ENCODE measurements at places on chromosomes 12 and 14.

GRCh38 chr14:76501156-76501720 is 125.3 kb downstream of the ESRRB start:
- DNase-seq = no peak

- no peak for DNase-seq
These were observed 35.1 kb upstream of the KLHDC2 start for GRCh38 chr14:49732896-49733295.

GRCh38 chr12:19614601-19615383 is 175.5 kb downstream of the AEBP2 start:
- no peak for DNase-seq

DNA sequence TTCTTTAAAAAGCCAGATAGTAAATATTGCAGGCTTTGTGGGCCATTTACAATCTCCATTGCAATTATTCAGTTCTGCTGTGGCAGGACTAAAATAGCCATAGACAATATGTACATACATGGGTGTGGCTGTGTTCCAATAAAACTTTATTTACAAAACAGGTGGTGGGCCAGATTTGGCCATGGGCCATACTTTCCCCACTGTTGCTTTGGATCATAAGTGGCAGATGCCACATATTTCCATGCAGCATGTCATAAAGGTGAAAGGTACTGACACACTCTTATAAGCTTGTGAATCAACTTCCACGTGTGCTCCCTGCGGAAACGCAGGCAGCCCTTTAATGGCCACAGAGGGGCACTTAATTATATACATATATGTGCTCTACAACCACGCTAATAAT is 244.4 kb upstream of the FOXN3 start:
- DNase-seq = no peak

GRCh38 chr14:78028471-78028870 is 141.7 kb upstream of the NRXN3 start:
- DNase-seq = no peak

GRCh38 chr14:35607380-35607779 is 73.4 kb downstream of the INSM2 start:
- no peak for DNase-seq

DNA sequence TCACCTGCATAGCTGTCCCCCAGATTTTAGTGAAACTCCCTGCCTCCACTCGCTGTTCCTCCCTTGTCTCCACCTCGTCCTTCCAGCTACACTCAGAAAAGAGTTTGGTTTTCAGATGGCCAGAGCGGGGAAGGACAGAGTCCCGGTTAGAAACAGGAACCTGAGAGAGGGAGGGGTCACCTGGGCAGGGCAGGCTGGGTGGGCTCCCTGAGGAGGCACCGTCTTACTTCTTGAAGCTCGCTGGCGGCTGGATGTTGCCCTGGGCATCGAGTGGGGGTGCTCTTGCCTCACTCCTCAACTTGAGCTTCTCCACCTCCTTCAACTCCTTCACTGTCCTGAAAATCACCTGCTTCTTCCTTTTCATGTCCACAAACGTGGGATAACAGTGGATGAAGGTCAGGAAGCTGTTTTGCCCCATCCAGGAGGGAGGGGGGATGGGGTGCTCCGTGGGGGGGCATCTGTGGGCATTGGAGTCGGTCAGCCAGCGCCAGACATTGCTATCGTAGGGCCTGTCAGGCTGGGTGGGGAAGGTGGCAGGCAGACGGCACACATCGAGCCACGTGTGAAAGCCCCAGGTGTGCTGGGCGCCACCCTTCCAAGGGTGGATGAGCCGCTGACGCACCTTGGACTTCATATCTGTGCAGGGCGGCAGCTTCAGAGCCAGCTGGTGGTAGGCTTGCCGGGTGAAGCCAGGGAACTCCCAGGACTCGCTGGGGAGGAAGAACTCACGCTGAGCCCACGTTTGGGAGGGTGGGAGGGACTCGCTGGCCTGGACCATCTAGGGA is 2.0 kb downstream of the TEX52 start:
- no peak for DNase-seq

DNA sequence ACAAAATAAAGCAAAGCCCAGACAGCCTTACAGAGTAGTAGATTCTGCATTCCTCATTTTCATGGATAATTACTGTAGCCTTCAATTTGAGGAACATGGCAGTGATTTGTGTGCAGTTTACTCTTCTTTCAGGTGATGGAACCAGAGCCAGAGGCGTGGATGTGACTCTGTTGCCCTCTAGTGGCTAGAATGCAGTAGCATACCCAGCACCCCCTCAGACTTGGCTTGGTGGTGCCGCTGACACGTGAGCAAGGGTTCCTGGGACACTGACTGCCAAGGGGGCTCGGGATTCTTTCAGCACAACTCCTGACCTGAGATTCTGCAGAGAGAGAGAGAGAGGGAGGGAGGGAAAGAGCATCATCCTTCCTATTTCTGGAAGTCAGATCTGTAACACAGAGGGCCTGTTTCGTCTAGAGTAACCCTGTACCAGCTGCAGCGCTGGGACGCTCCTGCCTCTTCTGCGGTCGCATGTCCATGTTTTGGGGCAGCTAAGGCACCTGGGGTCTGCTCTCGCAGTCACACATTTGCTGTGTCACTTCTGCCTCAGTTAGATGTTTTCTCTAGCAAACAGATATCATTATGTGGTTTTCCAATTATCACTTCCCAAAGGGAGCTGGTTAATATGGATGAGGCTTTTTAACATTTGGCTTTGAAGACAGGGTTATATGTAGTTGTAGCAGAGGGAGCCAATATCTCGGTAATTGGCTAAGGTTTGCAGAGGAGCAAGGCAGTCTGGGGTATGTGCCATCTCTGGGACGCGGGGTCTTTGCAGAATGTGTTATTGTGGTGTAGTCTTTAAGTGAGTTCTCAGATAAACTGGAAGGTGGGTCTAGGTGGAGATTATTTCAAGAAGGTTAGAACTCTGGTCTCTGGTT is 428.1 kb downstream of the NRXN3 start:
- DNase-seq = peak; percentile 69

DNA sequence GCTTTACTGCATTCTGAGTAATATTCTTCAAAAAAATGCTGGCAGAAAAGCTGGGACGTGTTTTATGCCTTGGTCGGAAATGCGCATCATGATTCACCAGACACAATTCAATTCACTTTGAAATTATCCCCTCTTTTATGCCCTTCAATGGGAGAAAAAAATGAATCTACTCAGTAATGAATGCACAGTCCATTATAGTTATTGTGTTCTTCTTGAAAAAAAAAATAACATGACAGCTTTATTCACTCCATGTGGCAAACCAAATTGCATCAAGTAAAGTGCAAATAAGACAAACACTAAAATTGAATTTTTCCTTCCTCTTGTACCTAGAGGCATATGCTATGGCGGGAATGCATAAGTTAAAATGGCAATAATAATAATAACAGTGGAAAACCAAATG is 159.4 kb upstream of the IFNG-AS1 start:
- no peak for DNase-seq

- peak; percentile 91 for DNase-seq
These were observed 68.6 kb upstream of the MAX start for GRCh38 chr14:65170768-65171507.

- DNase-seq = peak; percentile 48
These were observed 21.2 kb upstream of the SMCO2 start for GRCh38 chr12:27425306-27425705.

- DNase-seq = no peak
These were observed 89.1 kb upstream of the ZDHHC17 start for GRCh38 chr12:76674669-76675315.

- DNase-seq = peak; percentile 90
These were observed 8.2 kb downstream of the WBP11 start for GRCh38 chr12:14795028-14795448.

DNA sequence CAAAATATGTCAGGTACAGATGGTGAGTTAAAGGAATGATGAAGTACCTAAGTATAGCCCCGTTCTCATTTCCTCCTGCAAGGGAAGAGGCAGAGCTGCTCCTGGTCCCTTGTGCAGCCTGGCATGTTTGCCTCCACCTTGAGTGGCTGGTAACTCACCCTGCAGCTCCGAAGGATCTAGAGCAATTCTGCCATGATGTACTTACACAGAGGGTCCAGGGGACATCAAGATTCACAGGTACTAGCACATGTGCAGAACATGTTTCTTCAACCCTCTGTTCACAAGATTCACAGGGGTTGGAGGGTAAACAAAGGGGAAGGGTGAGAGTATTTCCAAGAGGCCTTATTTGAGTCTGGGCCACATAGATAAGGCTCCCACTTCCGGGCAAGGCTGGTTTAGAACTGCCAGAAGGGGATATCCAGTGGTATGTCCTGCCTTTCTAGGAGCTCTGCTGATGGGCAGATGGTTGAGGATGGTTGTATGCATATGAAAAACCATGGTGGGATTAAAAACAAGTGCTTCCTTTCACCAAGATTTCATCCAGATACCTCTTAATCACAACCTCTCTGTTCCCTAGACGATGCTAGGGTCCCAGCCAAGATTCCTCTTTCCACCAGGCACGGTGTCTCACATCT is 7.7 kb downstream of the DCTN2 start:
- DNase-seq = no peak

GRCh38 chr12:115869604-115870003 is 407.9 kb downstream of the MED13L start:
- no peak for DNase-seq

DNA sequence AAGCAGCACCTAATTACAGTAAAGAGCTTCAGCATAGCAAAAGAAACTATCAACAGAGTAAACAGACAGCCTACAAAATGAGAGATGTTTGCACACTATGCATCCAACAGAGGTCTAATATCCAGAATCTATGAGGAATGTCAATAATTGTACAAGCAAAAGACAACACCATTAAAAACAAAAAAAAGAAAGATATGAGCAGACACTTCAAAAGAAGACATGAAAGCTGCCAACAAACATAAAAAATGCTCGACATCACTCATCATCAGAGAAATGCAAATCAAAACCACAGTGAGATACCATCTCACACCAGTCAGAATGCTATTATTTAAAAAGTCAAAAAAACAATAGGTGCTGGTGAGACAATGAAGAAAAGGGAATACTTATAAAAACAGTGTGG is 273.1 kb downstream of the TMTC2 start:
- DNase-seq = no peak

- DNase-seq = no peak
These were observed 456.6 kb upstream of the TMPO start for GRCh38 chr12:98058838-98059237.

DNA sequence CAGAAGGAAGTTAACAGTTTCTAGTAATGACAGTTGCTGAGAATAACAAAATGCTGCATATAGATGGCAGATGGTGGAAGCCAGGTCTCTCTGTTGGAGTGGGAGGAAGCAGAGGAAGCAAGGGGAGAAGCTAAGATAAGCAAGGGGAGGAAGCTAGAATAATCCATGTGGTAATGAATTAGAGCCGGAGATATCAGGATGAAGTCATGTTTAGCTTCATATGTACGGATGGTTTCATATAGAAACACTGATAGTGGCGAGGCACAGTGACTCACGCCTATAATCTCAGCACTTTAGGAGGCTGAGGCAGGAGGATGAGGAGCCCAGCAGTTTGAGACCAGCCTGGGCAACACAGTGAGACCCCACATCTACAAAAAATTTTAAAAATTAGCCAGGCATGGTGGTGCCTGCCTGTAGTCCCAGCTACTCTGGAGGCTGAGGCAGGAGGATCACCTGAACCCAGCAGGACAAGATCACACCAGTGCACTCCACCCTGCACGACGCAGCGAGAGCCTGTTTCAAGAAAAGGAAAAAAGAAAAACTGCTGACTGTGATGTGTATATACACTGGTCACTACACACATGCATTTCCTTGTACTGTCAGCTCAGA is 49.2 kb downstream of the ANAPC7 start:
- peak; percentile 27 for DNase-seq

DNA sequence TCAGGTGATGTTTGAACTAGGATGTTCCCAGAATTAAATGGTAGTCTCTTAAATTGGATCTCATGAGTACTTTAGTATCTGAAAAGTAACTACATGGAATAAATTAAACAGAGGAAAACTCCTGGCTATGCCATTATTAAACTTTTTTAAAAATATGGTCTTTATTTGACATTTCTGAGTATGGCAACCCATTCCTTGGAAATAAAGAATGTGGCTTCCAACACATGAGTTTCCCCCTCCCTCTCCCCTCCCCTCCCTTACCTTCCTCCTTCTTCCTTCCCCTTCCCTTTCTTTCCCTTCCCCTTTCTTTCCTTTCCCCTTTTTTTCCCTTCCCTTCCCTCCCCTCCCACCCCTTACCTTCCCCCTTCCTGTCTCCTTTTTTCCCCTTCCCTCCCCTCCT is 940.2 kb downstream of the DIO2 start:
- no peak for DNase-seq

DNA sequence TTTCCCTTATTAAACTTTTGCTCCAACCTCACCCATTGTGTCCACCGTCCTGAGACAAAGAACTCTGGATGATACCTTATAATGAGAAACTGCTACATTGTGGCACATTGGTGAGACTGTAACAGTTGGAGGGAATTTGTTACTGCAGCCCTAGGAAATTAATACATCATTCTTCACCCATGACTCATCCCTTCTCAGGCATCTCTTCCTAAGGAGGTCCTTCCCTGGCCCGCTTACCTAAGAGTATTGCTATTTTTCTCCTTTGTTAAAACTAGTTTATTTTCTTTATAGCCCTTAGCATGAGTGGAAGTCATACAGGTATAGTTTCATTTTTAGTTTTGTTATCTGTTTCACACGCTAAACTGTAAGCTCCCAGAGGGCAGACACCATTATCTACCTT is 87.1 kb downstream of the TMEM260 start:
- peak; percentile 35 for DNase-seq

DNA sequence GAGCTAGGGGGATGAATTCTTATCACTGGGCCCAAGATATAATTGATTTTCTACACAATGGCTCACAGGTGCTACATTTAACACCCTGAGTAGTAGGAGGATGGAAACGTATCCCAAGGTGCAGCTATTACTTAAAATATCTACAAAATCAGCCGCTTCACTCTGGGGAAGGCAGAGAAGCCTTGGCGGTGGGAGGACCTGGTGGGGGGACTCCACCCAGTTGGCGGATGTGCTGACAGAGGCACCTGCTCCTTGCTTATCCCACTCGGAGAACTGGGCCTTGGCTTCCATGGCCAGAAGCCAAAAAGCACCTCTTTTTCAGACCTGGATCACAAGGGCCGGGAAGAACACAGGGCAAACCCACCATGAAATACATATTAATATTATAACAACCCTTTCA is 106.3 kb downstream of the OTX2 start:
- no peak for DNase-seq

DNA sequence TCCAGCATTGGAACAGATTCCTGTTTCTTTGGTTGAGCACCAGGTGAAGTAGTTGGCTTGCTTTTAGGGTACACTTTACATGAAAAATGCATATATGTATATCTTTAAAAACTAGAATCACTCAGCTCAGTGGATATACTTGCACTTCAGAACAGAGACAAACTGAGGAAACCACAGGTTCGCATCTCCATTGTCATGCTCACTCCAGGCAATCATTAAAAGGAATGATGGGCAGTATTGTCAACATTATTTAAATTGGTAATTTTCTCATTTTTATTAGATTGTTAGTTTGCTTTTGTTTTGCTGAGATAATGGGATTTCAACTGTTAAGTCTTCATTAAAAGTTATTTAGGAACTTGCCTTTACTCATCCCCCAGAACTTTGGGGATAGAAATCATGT is 71.0 kb upstream of the NELL2 start:
- DNase-seq = no peak

DNA sequence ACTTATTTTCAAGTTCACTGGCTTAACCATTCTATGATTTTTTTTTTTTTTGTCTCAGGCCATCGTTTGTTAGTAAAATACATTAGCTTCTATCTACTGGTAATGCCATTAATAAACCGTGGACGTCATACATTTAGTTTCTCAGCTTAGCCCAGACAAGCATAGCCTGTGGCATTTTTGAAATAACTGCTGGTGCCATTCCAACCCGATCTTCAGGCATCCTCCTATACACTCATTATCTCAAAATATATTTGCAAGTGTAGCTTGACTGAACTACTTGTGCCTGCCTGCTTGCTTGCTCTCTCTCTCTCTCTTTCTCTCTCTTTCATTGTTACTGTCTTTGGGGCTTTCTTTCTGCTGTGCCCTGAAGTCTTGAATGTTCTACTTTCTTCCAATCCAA is 12.7 kb upstream of the MBIP start:
- no peak for DNase-seq

All from fibroblast of the aortic adventitia (primary cell).